ENCODE measurements at places on chromosomes 6 and 20. TPM values are rescaled to one million over a fixed set of nuclear protein-coding genes. Genes with fewer than 3 reads are reported as not detected.
A peak's percentile ranks its signal among the peaks of the same experiment; 100 is the strongest.

DNA sequence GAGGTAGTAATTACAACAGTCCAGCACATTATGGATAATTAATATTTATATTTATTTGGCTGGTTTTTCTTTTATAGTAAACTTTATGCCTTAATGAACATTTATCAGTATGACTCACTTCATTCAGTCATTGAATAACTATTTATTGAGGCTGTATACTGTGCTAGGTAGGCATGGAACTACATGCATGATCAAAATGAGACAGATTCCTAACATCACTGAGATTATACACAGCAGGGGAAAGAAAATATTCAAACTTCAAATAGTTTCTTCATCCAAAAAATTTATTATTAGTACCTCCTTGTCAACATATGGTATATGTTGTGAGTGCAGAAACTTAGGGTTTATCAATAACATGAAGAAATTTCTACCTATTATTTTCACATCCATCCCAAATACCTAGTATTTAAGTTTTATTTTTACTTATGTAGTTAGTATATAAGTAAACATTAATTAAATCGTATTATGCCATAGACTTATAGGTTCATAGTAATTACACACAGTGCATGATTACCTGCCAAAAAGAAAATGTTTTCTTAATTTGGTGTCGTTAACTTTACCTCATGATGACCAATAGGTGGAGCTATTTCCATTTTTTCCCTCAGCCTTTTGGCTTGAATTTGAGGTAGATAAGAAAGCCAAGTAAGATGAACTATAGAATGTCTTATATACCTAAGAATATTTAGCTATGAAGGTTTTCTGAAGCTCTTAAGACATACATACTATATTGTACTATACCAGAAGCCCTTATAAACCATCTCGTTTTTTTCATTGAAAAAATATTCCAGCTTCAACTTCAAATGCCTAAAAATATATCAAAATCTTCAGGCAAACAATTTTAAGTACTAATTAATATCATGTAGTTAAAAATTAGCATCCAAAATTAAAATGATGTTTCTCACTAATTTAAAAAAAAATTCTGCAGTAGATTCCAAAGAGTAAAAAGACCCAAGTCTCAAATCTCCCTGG lies 12.5 kb upstream of the TMEM30A start:
- DNase-seq = peak; percentile 86

MCCD1 gene
- not detected for total RNA-seq

TOX2 gene
- total RNA-seq = 0.51 TPM

DNA sequence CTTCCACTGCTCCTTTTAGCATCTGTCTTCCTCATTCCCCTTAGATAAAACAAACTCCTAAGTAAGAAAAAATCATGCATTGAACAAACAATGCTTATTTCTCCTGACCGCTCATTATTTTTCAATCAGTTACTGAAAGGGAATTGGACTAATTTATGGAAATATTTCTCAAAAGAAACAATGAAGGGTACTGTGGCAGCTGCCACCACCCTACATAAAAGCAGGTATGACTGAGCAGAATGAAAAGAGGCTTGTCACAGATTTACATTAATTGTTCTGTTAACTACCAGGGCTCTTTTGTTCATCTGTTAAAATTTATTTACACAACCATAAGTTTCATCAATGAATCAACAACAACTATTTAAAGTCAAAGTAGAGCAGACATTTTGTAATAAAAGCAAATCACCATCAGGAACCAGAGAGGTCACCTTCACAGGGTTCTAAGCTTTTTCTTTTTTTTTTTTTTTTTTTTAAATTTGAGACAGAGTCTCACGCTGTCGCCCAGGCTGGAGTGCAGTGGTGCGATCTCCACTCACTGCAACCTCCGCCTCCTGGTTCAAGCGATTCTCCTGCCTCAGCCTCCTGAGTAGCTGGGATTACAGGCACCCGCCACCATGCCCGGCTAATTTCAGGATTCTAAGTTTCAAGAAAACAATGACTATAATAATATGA lies 204.0 kb downstream of the PTPRK start:
- DNase-seq = no peak

HLA-DRB5 gene
- 0.31 TPM for total RNA-seq

DNA sequence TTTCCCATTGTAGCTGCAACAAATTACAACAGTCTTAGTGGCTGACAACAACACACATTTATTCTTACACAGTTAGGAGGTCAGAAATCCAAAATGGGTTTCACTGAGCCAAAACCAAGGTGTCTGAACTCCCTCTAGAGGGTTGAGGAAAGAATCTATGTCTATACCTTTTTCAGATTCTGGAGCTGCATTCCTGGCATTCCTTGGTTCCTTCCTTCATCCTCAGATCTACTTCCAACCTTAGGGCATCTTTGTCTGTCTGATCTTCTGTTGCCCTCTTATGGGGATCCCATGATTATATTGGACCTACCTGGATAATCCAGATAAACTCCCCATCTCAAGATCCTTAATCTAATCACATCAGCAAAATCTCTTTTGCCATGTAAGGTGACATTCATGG lies 540.9 kb upstream of the MAP3K7 start:
- no peak for DNase-seq

GRCh38 chr6:38016824-38017223 lies 197.3 kb downstream of the ZFAND3 start:
- DNase-seq = no peak

DNA sequence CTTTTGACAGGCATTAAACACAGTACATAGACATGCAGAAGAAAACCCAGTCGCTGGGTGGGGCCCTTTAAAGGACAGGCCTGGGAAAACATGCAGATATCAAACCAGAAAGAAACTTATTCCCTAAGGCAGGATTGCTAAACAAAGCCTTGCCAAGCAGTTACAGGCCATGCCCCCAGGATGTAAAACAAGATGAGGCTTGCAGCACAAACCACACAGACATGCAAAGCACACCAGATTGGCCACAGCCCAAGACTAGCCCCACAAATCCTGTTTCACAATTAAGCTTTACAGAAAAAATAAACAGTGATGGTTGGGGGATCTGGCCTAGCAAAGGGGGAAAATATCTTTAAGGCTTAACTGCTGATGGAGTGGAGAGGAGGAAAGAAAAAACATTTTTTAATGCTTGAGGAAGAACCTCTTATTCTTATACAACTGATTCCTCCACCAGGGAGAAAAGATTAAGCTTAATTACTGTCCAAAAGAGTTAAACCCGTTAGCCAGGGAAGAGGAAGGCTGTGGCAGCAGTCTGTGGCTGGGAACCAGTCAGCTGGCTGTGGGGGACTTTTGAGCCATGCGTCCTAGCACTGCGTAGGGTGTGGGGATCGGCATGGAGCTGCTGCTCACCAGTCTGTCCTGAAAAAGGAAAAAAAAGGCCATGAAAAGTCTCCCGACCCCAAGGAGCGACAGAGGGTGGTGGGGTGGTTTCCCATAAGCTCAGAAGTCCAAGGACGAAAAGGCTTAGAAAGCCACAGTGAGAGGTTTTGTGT lies 28.4 kb downstream of the COL19A1 start:
- DNase-seq = peak; percentile 76

CST11 gene
- total RNA-seq = not detected

GRCh38 chr6:115717062-115717461 lies 343.6 kb downstream of the FRK start:
- no peak for DNase-seq

DNA sequence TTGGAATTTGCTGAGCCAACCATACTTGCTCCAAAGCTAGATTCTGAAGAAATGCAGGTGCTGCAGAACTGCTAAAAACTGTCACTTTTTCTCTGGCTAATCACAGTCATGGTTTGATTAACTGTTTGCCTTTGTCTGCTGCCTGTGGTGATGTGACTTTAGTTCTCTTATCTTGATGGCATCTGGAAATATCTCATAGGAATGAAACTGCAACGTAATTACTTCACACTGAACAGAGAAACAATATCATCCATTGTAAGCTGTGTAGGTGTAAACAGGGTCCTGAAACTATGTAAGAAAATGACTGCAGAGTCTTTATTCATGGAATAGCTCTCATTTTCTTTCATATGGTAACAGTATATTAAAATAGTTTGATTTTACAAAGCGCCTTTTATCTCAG lies 721.9 kb upstream of the HS3ST5 start:
- no peak for DNase-seq

GRCh38 chr20:34068001-34068400 lies 44.0 kb downstream of the EIF2S2 start:
- DNase-seq = no peak

GRCh38 chr20:24096264-24096663 lies 107.7 kb upstream of the GGTLC1 start:
- no peak for DNase-seq

GPLD1 gene
- total RNA-seq = 1.3 TPM

- peak; percentile 40 for DNase-seq
Measured at GRCh38 chr6:160973311-160974250, 18.0 kb upstream of the MAP3K4 start.

ESR1 gene
- total RNA-seq = 0.72 TPM

GRCh38 chr6:25902071-25902470 lies 28.0 kb upstream of the SLC17A3 start:
- no peak for DNase-seq
